ENCODE measurements at places on chromosomes 1 and 21. TPM values are rescaled to one million over a fixed set of nuclear protein-coding genes. Genes with fewer than 3 reads are reported as not detected.

HUNK gene
- total RNA-seq, result 16.7 TPM

TNFRSF14 gene
- 0.50 TPM for total RNA-seq

DNA sequence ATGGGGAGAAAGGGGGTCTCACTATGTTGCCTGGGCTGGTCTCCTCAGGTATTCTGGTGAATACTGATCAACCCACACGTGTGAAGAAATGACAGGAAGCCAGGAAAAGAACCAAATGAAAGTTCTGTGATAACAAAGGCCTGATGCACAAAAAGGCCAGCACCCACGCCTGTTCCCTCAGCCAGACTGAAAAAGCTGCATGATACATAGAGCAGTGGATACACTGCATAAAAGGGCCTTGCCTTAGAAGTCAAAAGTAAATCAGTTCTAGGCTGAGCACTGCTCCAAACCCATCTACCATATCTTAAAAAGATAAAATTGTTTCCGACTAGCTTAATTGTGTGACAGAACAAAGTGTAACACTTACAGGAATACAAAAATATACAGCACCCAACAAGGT, 36.9 kb upstream of the PSMG1 start:
- no peak overlapping the region for H3K27ac ChIP-seq
- H3K27me3 ChIP-seq, result no peaks in the 10 kb centered on the region
- DNase-seq, result no peak
- H3K36me3 ChIP-seq, result peaks cover 69% of the 10 kb centered on the region

AGBL4 gene
- 0.41 TPM for total RNA-seq

DNA sequence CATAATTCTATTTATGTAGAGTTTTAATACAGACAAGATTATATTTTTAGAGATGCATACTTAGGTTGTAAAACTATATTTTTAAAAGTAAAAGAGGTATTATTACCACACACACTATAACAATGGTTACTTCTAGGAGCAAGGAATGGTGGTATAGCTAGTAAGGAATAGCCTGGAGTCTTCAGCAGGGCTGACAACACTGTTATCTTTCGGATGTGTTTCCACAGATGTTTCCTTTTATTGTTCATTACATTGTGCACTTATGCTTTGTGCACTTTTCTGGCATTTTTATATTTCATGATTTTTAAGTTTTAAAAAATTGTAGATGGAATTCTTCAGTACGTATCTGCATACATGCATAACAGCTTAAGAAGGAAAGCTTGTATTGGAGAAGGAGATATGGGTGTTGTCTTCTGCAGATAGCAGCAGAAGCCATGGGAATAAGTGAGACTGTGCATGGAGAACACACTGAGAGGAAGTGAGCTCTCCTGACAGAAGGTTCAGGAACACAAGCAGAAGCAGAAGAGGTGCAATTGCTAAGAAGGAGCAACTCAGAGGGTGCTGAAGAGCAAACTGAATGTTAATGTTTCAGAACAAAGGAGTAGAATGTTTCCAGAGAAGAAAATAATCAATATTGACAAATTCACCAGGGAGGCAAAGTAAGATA, 91.8 kb downstream of the UCHL5 start:
- H3K27ac ChIP-seq, result no peak overlapping the region
- DNase-seq, result no peak
- H3K36me3 ChIP-seq, result no peaks in the 10 kb centered on the region
- H3K27me3 ChIP-seq, result no peaks in the 10 kb centered on the region
- no peaks in the 10 kb centered on the region for H3K4me1 ChIP-seq
- H3K4me3 ChIP-seq, result no peak overlapping the region

- H3K4me3 ChIP-seq, result no peak overlapping the region
- H3K4me1 ChIP-seq, result peaks cover 36% of the 10 kb centered on the region
- no peaks in the 10 kb centered on the region for H3K36me3 ChIP-seq
- H3K27ac ChIP-seq, result no peak overlapping the region
- no peak for DNase-seq
Measured at GRCh38 chr1:18939398-18940302, 16.8 kb downstream of the IFFO2 start.

GRCh38 chr21:32007456-32007855, 134.6 kb downstream of the HUNK start:
- no peak for DNase-seq
- no peak overlapping the region for H3K27ac ChIP-seq
- no peak overlapping the region for H3K4me3 ChIP-seq
- H3K27me3 ChIP-seq, result no peaks in the 10 kb centered on the region

DNA sequence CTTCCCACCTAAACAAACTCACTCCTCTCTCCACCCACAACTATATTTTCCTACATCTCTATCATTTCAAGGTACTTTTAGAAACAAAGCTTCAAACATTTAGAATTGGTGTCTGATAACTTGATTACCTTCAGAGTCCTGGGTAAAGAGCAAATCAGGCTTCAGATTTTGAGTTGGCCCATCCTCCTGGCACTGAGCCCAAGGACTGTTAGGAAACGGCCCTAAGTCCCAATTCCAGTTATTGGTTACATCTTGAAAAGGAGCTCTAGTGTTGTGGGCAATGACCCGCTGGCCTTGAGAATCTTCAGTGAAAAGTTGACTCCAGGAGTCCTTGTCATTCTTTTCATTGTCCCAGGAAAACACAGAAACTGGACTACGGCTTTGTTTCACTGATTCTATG, 15.1 kb downstream of the MTFR1L start:
- H3K27ac ChIP-seq, result no peak overlapping the region
- H3K36me3 ChIP-seq, result peaks cover 59% of the 10 kb centered on the region
- H3K27me3 ChIP-seq, result no peaks in the 10 kb centered on the region
- no peak for DNase-seq
- H3K4me1 ChIP-seq, result no peaks in the 10 kb centered on the region
- H3K4me3 ChIP-seq, result no peak overlapping the region

GRCh38 chr1:236388332-236388731, 5.8 kb upstream of the EDARADD start:
- H3K4me1 ChIP-seq, result no peaks in the 10 kb centered on the region
- H3K36me3 ChIP-seq, result no peaks in the 10 kb centered on the region
- H3K4me3 ChIP-seq, result no peak overlapping the region

- no peaks in the 10 kb centered on the region for H3K4me1 ChIP-seq
- no peaks in the 10 kb centered on the region for H3K36me3 ChIP-seq
- H3K27me3 ChIP-seq, result no peaks in the 10 kb centered on the region
- no peak overlapping the region for H3K4me3 ChIP-seq
- no peak overlapping the region for H3K27ac ChIP-seq
Measured at GRCh38 chr1:51210676-51211075, 25.4 kb upstream of the RNF11 start.

UBASH3A gene
- total RNA-seq, result not detected

DNA sequence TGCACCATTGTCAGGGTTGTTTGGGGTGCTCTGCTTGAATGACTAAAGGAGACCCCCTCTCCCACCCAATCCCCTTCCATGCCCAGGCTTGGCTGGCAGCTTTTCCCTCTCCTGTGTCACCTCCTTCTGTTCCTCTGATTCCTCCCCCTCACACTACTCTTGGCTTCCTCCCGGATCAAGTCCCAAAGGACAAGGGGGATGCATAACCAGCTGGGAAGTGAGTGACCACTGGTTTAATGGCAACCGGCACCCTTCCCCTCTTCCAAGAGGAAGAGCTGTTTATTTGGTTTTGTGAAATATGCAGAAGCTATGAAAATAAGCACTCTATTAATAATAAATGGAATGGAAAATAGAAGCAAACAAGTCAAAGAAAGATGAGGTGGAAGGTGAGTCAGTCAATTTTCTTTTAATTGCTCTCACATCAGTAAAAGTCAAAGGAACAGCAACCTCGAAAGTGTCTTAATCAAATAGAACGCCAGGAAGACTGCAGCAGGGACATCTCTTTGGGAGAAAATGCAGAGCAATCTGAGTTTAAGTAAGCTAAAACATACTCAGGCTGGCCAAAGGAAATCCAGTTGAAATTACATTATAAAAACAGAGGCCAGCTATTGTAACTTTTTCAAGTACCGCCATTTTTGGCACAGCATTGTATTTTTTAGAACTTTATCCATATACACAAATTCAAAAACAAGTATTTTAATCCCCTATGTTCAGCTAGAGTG, 322.5 kb downstream of the SIPA1L2 start:
- no peak overlapping the region for H3K27ac ChIP-seq
- no peak for DNase-seq
- no peaks in the 10 kb centered on the region for H3K36me3 ChIP-seq
- peaks cover 11% of the 10 kb centered on the region for H3K4me1 ChIP-seq
- H3K4me3 ChIP-seq, result no peak overlapping the region
- no peaks in the 10 kb centered on the region for H3K27me3 ChIP-seq

DNA sequence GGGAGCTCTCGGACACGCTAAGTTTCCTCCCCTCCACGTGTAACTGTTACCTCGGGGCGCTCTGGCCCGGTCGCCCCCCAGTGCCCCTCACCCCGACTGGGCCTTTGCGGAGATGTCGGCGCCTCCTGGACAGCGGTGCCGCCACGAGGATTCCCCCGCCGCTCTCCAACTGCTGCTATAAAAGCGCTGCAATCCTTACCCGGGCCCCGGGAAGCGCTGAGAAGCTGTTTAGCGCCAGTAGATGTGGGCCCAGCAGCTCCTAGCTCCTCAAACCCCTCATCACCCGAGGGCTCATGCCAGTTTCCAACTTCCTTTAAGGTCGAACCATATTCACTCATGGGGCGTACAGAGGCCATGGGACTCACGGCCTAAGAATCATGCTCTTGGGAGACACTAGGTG, 361 bp upstream of the LMX1A start:
- H3K4me1 ChIP-seq, result peaks cover 27% of the 10 kb centered on the region
- peaks cover 85% of the 10 kb centered on the region for H3K27me3 ChIP-seq
- H3K4me3 ChIP-seq, result peak overlapping the region; percentile 57
- no peak overlapping the region for H3K27ac ChIP-seq
- no peak for DNase-seq
- H3K36me3 ChIP-seq, result no peaks in the 10 kb centered on the region

DNA sequence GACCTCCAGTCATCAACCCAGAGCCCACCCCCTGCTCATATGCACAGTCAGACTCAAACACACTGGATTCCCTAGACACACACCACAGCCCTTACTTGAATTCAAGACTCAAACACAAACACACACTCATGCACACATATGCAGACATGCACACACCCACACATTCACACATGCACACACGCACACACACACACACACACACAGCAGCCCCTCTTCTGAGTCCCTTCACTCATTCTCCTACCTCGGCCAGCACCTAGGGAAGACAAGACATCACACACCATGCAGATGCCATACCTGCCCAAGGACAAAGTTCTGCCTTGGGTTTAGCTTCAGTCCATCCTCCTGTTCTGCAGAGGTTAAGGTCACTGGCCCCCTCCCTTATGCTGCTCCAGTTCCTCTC, 1.6 kb upstream of the HCRTR1 start:
- H3K27me3 ChIP-seq, result peaks cover 6% of the 10 kb centered on the region
- DNase-seq, result no peak
- no peaks in the 10 kb centered on the region for H3K36me3 ChIP-seq
- no peak overlapping the region for H3K4me3 ChIP-seq
- H3K4me1 ChIP-seq, result peaks cover 2% of the 10 kb centered on the region

CATSPERE gene
- 0.45 TPM for total RNA-seq

All from H1 (cell line).